Effector CD4-positive, alpha-beta T cell (primary cell): ENCODE measurements at places on chromosomes 5 and 9.

DNA sequence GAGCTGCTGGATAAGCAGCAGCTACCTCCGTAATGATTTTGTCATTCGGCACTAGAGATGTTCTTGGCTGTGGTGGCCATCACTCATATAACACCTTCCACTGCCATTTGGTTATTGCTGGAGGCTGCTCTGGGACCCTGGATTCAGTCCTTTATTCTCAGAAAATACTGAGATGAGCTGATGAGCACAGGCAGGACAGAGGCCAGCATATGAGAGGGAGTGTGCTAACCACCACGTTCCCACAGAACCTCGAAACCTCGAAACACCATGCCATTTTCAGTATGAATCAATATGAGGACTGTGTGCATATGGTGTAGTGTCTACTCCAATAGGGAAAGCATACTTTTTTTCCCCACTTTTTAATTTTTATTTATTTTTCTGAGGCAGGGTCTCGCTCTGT, 56.6 kb downstream of the ADAM19 start:
- DNase-seq: no peak

DNA sequence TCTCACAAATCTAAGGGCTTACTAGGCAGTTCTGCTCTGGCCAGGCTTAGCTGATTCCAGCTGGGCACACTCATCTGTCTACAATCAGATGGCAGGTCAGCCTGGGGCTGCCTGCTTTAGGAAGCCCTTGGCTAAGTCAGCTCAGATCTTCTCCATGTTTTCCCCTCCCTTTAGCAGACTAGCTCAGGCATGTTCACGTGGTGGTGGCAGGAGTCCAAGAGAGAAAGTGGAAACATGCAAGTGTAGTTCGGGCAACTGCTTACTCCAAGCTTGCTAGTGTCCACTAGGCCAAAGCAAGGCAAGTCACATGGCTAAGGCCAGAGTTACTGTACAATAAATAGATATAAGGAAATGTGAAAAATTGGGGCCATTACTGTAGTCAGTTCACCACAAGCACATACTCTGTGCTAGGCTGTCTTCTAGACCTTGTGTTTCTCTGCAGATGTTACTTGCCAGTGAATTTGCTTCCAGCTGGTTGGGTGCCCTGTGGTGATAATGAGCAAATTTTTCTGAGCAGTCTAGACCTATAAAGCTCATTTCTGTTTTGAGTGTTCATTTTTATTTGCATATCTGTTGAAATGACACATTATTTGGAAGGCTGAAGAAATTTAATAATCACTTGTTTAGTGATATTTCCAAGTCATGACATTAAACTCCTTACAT, 38.3 kb downstream of the RECK start:
- DNase-seq: no peak

GRCh38 chr9:22682961-22683699, 236.5 kb downstream of the DMRTA1 start:
- DNase-seq: no peak

DNA sequence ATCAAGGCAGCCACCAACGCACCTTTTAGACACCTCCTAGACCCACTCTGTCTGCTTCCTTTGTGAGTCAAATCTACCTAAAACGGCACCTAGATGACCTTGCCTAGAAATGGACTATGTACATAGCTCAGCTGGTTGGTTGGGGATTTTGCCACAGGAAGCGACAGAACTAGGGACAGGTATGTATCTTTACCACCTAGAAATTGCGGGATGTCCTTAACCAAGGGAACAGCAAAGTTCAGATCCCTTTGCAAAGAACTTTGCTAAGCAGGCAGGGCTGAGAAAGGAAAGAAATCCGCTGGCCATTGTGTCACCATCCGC, 2.0 kb upstream of the ENC1 start:
- no peak for DNase-seq

- no peak for DNase-seq
Measured at GRCh38 chr5:67879620-67880510, 335.7 kb upstream of the PIK3R1 start.

DNA sequence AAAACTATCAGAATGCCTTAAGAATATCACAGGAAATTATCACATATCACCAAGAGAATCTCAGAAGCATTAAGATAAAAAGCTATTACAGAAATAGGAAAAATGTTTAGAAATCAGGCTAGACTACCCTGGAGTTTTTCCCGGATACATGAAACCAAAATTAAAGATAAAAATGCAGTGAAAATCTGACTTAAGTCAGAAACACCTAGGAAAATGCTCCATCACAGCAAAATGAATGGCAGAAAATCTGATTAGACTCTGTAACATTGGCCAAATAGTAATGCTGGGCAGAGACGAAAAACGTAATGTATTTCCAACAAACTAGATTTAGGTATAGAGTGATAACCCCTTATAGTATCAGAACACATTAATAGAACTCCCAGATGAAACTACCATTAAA, 1626.7 kb upstream of the C9orf72 start:
- no peak for DNase-seq

- no peak for DNase-seq
Measured at GRCh38 chr9:86730163-86730928, 217.0 kb downstream of the GAS1 start.

- no peak for DNase-seq
Measured at GRCh38 chr5:151469386-151469785, 22.0 kb downstream of the SLC36A1 start.

DNA sequence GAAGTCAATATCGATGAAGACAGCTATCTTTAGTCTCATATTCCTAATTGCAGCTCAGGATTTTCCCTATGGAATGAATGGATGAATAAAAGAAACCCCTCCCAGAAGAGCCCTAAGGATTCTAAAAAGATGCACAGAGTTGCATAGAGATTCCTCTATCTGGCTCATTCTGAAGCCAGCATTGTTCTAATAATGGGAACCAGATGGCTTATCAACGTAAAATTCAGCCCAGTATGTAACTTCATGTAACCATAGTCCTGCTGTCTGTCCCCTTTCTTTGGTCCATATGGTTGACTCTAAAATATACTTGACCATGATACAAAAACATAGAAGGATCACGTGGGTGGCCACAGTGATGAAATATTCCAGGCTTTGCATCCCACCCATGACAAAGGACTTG, 508.6 kb downstream of the RASEF start:
- no peak for DNase-seq

DNA sequence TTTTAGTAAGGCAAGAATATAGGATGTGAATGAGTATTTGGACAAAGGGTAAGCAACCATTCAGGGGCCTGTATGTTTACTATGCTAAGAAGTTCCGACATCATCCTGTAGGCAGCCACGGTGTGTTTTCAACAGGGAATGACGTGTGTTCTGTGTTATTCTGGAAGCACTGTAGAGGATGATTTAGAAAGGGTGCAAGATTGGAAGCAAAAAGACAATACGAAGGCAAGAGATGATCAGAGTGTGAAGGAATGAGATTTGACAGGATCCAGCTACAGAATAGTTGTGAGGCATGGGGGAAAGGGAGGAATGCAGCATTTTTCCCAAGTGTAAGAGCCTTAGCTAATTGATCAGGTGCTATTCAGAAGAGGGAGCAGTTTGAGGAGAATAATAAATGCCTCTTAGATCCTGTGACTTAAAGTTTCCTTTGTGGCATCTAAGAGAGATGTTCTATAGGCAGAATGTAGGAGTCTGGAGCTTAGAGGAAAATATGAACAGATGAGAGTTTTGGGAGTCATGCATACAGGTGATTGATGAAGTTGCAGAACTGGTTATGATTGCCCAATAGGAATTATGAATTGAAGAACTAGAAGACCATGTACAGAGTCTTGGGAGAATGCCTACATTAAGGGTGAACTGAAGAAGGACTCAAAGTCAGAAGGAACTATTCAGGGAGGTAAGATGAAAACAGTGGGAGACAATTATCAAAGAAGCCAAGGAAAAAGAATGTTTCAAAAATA, 2.5 kb downstream of the SMC5 start:
- no peak for DNase-seq

DNA sequence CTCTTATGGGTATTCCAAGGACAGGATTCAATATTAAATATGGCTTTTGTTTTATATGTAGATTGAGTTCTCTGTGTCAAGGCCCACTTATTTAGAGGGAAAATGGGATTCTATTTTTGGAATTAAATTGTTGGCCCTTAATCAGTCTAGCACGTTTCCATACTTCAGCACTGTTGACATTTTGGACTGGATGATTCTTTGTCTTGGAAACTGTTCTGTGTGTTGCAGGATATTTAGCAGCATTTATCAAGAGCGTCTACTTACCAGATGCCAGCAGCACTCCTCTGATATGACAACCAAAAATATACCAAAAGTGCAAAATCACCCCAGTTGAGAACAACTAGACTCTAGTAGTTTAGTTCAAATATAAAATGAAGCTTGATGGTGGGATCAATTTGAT, 1027.0 kb upstream of the COX7C start:
- DNase-seq: no peak

DNA sequence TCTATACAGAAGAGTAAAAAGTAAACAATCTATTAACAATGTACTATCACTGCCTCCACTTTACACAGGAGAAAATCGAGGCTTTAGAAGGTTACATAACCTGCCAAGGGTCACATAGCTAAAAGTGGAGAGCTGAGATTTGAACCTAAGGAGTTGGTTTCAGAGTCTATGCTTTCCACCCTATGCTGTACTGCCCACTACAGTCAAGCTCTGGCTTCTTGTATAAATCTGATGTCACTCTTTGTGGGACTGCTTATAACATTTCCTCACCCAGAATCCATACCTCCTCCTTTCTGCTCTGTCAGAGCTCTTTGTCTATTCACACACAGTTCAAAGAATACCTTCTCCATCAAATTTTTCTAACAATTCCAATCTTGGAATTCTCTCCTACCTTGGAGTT, 503.1 kb downstream of the RAB3C start:
- no peak for DNase-seq

GRCh38 chr5:71700803-71701202, 18.3 kb upstream of the CARTPT start:
- no peak for DNase-seq

DNA sequence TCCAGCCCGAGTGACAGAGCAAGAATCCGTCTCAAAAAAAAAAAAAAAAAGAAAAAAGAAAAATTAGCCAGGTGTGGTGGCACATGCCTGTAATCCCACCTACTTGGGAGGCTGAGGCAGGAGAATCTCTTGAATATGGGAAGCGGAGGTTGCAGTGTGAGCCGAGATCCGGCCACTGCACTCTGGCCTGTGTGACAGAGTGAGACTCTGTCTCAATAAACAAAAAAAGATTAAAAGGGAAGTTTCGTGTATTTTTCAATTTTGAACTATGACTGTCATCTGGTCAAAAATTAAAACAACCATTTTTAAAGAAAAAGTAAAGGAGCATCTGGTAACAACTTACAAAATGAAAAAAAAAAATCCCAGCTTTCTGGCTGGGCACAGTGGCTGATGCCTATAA, 36.3 kb upstream of the PLIN2 start:
- no peak for DNase-seq

- DNase-seq: no peak
Measured at GRCh38 chr5:75275147-75275546, 38.5 kb upstream of the ANKRD31 start.

DNA sequence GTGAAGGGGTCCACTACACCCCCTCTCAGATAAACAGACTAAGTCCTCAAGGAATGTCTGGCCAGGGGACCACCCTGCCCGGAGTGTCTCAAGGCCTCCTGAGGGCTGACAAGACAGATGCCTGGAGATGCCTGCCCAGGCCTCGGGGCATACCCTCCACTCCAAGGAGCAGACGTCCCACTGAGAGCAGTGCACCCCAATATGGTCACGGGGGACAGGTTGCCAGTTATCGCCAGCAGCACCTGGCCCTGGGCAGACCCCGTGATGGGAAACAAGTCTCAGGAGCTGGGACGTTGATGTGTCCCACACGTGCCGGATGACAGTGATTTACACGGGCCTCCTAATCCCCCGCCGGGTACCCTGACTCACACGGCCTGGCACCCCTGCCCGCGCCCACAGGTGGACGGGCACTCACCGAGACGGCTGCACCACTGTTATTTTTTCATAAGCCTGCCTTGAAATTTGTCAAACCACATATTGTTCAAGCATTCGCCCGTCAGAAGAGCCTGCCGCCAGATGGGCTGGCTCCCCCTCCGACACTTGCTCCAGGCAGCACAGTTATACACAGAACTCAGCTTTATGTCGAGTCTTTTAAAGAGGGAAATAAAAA, 43.9 kb downstream of the BARX1 start:
- no peak for DNase-seq

GRCh38 chr9:113238202-113238858, 17.0 kb downstream of the SLC31A1 start:
- no peak for DNase-seq

DNA sequence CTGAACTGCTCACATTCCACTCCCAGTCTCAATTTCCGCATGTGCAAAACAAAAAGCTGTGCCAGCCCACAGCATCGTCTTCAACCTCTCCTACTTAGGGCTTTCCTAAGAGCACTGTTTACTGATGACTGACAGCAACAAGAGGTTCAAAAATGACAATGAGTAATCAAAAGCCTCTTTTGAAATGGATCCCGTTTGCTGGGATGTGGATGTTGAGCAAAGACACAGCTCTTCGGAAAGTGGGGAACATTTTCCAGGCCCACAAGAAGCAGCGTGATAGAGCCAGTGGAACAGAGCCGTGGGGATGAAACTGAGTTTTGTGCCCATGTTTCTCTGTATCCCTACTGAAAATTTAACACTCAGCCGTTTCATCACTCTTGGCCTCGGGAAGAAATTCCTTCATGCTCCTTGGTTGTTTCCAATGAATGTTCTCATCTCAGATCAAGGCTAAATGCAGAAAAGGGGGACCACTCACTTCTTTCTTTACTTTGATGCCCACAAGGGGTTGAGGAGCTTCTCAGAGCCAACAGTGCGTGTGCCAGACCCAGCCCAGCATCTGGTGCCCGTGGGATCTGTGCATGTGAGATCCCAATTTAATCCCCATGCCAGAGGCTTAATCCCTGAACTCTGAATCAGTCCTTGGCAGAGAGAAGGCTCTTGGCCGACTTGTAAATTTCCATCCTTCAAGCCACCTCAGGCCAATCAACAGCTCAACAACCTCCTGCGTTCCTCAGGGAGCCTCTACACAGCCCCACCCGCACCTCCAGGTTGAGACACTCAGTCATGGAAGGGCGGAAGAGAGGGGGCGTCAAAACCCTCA, 230.2 kb upstream of the DAPK1 start:
- no peak for DNase-seq

DNA sequence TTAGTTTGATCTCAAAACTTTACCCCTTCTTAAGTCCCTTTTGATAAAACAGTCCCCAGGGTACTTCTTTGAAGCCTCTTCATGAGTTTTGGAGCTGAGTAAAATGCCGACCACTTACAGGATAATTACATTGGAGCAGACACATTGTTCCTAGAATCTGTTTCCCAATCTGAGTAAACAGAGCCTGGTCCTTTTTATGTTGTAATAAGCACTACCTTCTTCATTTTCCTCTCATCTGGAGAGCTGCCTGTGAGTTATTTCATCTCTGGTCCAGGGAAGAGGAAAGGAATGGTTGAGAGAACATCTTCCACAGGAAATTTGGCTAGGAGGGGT, 26.3 kb upstream of the GALNT10 start:
- no peak for DNase-seq

GRCh38 chr9:97596906-97597305, 36.3 kb downstream of the TSTD2 start:
- DNase-seq: no peak

DNA sequence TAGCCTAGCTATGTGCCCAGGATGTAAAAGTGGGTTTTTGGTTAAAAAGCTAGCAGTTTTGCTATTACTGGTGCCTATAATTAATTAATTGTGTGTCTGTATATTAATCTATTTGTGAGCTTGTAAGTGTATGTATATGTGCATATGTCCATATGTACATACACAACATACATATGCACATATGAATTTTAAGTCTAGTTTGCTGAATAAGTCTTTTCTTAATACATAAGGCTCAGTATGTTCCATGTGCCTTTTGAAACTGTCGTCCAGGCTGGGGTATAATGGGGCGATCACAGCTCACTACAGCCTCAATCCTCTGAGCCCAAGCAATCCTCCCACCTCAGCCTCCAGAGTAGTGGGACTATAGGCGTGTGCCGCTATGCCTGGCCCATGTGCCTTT, 10.1 kb downstream of the SH3GL2 start:
- DNase-seq: no peak
